NCI-H1105 (cell line): ENCODE measurements at places on chromosomes 12 and 14.
A peak's percentile ranks its signal among the peaks of the same experiment; 100 is the strongest.

GRCh38 chr12:107967170-107967569 lies 161.9 kb upstream of the WSCD2 start:
- DNase-seq: no peak

- no peak for DNase-seq
Observed at GRCh38 chr14:105261781-105262180, 13.4 kb downstream of the BTBD6 start.

- no peak for DNase-seq
Observed at GRCh38 chr14:74395094-74395493, 30.9 kb downstream of the SYNDIG1L start.

DNA sequence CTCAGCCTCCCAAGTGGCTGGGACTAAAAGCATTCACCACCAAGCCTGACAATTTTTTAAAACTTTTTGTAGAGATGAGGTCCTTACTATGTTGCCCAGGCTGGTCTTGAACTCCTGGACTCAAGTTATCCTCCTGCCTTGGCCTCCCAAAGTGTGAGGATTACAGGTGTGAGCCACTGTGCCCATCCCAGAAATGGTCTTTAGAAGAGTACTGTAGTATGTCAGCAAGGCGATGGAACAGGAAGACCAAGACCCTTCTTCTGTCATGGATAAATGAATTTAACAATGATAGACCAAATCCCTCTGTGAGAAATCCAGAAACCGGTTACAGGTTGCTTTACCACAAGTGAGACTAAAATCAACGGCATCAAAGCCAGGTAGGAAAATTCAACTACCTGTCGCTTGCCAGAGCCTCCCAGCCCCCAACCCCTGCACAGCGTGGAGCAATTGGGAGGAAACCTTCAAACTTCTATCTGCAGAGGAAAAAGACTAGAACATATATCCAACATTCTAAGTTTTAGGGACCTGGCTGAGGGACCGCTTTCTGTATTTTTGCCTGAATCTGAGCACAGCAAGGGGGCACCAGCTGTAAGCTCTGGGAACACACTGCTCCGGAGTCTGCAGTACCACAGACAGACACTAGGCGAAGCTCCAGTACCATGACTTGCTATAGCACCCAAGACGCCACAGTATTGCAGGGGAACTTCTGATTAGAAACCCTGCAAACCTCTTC lies 51.3 kb downstream of the CPSF6 start:
- DNase-seq: peak; percentile 63

DNA sequence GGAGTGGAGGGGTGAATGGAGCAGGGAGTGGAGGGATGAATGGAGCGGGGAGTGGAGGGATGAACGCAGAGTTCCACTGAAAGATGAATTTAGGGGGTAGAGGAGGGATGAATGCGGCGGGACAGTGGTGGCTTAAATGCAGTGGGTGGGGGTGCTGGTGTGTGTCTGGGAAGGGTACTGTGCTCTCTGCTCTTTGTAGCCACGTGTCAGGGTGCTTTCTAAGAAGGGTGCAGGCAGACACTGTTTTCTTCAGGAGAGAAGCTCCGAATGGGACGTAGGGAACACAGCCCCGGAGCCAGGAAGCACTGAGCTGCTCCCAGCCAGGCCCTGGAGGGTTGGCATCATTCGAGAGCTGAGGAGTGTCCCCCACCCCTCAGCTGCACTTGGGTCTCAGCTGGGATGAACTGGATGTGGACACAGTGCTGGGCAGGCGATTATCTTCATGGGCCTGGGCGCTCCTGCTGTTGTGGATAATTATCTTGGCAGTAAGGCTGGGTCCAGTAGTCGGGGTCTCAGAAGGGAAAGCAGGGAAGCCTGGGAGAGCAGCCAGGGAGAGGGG lies 9.5 kb upstream of the CEP170B start:
- no peak for DNase-seq

GRCh38 chr12:76103958-76104357 lies 19.5 kb upstream of the NAP1L1 start:
- DNase-seq: no peak

GRCh38 chr12:31322801-31323207 lies 3.1 kb downstream of the SINHCAF start:
- no peak for DNase-seq

- DNase-seq: no peak
Observed at GRCh38 chr12:72011374-72011773, 72.7 kb downstream of the TPH2 start.

GRCh38 chr14:106037380-106037779 lies 511.0 kb downstream of the TMEM121 start:
- DNase-seq: no peak
